Epithelial cell of umbilical artery (primary cell): ENCODE measurements at places on chromosomes 1 and 21. TPM values are rescaled to one million over a fixed set of nuclear protein-coding genes. Genes with fewer than 3 reads are reported as not detected.

FAM177B gene
- total RNA-seq: not detected in 2 replicates

CD1B gene
- total RNA-seq: not detected in 2 replicates

RNU1-4 gene
- total RNA-seq: under 0.01 and 5,836 TPM in 2 replicates

DNM3 gene
- 0.76 and 0.97 TPM in 2 replicates for total RNA-seq

GDAP2 gene
- 12.3 and 19.0 TPM in 2 replicates for total RNA-seq

LCE3E gene
- not detected in 2 replicates for total RNA-seq

AMY1B gene
- not detected in 2 replicates for total RNA-seq

RXFP4 gene
- total RNA-seq: not detected in 2 replicates

LAMTOR5 gene
- total RNA-seq: 60.9 and 75.0 TPM in 2 replicates

CRABP2 gene
- total RNA-seq: 1.1 and 1.3 TPM in 2 replicates

RGS8 gene
- not detected in 2 replicates for total RNA-seq

AADACL3 gene
- not detected in 2 replicates for total RNA-seq

GBP5 gene
- 0.15 and 0.32 TPM in 2 replicates for total RNA-seq

DENND2D gene
- 0.97 and 2.3 TPM in 2 replicates for total RNA-seq

B3GALT6 gene
- total RNA-seq: 20.8 and 35.1 TPM in 2 replicates

SNX27 gene
- total RNA-seq: 18.7 and 19.8 TPM in 2 replicates

RABGGTB gene
- 140 and 158 TPM in 2 replicates for total RNA-seq

TUFT1 gene
- 2.6 and 5.5 TPM in 2 replicates for total RNA-seq

IQGAP3 gene
- total RNA-seq: 16.6 and 17.2 TPM in 2 replicates

ALX3 gene
- not detected in 2 replicates for total RNA-seq

TMEM200B gene
- 0.65 and 1.8 TPM in 2 replicates for total RNA-seq

PTGER3 gene
- under 0.01 and 0.32 TPM in 2 replicates for total RNA-seq

DDAH1 gene
- 34.1 and 52.3 TPM in 2 replicates for total RNA-seq
